ENCODE measurements at places on chromosomes 5 and 9. TPM values are rescaled to one million over a fixed set of nuclear protein-coding genes. Genes with fewer than 3 reads are reported as not detected.

The NSUN2 gene
- 81.0 TPM for total RNA-seq

DNA sequence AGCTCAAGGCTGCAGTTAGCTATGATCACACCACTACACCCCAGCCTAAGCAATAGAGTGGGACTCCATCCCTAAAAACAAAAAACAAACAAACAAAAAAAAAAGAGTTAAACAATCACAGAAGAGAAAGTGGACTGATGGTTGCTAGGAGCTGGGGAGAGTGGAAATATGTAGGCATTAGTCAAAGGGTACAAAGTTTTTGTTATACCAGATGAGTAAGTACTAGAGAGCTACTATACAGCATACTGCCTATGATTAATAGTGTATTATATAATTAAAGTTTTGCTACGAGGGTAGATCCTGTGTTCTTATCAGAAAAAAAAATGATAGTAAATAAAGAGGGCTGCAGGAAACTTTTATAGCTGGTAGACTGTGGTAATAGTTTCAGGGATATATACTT, 538.6 kb downstream of the ELAVL2 start:
- no peak for DNase-seq

- no peak for DNase-seq
These were observed 343 bp upstream of the FANCC start for GRCh38 chr9:95317893-95318211.

DNA sequence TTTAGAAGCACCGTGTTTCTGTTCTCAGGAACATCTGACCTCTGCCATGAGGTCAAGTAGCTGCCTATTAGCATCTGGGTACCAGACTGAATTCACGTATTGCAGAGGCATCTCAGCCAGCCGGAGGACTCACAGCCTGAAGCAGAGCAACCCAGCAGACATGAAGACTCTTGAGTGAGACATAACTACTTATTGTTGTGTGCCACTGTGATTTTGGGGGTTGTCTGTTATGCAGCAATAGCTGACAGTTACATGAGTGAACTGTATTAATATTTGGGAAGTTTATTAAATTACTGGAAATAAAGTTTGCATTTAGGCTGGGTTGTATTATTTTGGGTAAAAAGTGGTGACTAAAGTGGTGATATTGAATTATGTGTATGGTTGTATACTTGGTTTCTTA, 1.3 kb upstream of the ACOT12 start:
- no peak for DNase-seq
